ENCODE measurements at places on chromosomes 1 and 21.

GRCh38 chr1:20658166-20658915 is 2.8 kb downstream of the DDOST start:
- no peak for DNase-seq

DNA sequence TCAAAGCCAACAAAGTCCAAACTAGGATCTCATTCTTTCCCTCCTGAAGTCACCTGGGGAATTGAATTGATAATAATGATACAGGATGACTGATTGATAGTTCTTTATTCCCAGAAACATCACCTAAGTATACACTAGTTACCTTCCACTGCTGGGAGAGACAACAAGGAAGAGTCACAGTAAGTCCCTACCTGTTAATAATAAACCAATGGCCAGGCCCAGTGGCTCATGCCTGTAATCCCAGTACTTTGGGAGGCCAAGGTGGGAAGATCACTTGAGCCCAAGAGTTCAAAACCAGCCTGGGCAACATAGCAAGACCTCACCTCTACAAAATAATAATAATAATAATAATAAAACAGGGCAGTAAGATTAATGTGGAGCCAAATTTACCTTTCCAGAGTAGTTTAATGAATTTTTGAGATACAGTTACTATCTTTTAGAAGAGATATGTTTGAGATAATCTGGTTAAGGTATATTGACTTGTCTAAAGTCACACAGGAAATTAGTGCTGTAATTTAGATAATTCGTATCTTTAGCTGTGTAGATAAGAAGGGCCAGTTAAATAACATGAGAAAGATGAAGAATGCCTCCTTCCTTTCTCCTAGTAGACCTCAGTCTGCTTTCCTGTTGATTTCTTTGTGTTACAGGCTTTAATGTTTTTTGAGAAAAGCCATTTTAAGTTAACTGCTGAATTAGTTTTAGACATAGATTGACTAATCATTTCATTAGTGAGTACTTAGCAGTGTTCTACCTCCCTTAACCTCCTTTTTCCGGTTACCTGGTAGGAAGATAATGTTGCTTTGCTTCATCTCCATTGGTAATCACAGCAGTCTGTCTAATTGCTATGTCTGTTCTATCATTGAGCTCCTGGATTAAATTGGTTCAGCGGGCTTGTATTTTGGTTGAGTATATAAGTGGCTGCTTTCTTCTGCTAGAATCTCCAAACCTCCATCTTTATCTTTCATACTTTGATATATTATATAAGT is 22.0 kb downstream of the SMAP2 start:
- DNase-seq: no peak

GRCh38 chr21:35217504-35218060 is 168.5 kb upstream of the RUNX1 start:
- DNase-seq: peak; percentile 38

GRCh38 chr1:37533317-37534093 is 18.9 kb upstream of the MEAF6 start:
- no peak for DNase-seq
